Activated CD4-positive, alpha-beta T cell treated with anti-CD3 and anti-CD28 coated beads for 24 hours (primary cell): ENCODE measurements at places on chromosomes 1 and 21.

GRCh38 chr1:201217851-201218250 is 27.2 kb downstream of the IGFN1 start:
- DNase-seq, result no peak

GRCh38 chr1:33408093-33408436 is 22.8 kb downstream of the PHC2 start:
- DNase-seq, result no peak

DNA sequence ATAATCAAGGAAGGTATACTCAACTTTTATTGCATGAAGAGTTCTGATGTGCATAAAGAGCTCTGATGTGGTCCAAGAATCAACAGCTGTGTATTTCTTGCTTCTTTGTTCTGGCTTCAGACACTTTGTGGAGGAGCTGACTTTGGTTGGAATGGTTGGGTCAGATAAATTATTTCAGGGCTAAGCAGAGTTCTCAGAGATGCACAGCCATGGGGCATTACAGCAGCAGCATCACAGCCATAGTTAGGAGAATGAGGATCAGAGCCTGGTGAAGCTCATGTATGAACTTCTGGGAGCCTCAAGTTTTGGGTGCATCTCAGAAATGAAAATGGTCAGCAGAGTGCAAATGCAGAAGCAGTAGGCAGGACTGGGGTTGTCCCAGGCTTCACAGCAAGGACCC is 267.4 kb upstream of the RUNX1 start:
- no peak for DNase-seq

GRCh38 chr1:23613191-23614031 is 54.1 kb upstream of the ID3 start:
- DNase-seq, result no peak

DNA sequence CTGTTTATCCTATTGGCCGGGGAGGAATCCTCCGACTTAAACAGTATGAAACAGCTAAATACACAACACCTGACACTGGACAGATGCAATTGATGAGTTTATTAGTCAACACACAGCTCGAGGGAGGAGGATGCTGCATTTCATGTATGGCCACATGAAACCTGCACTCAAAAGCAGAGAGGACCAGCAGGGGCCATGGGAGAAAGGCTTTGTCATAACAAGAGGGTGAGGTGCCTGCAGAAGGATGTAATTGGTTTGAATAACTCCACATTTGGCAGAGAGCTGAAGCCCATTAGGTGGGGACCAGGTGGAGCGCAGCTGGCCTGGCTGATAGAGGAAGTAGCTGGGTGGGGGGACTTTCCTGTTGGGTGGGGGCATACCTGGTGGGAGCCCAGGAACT is 599.1 kb downstream of the PTPRU start:
- DNase-seq, result no peak

GRCh38 chr1:12153181-12153785 is 13.5 kb upstream of the TNFRSF1B start:
- DNase-seq, result no peak

DNA sequence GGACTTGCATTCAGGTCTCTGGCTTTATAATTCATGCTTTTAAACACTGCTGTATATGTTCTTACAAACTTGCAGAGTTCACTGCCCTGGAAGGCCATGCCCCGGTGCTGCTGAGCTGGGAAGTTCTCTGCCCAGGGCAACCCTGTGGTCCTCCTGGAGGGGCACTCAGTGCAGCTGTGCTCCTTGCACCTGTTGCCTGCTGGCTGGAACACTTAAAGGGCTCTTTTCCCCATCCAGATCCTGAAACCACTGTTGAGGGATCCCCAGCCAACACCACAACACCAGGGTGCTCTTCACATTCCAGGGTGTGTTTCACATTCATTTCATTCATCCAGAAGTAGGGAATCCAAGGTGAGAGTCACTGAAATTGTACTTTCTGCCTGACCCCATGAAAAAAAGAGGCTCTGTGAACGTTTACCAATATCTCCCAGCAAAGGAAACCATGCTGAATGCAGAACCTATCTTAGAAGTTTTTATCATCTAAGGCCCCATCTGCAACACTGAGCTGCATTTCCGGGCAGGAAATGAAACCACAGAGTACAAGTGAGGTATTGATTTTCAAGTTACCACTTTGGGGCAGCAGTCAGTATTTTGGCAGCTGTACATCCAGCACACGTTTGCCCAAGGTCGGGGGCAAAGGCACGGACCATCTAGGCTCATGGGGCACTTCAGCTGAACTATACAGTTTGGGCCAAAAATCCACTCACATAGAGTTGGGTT is 16.4 kb upstream of the KIAA0040 start:
- no peak for DNase-seq

DNA sequence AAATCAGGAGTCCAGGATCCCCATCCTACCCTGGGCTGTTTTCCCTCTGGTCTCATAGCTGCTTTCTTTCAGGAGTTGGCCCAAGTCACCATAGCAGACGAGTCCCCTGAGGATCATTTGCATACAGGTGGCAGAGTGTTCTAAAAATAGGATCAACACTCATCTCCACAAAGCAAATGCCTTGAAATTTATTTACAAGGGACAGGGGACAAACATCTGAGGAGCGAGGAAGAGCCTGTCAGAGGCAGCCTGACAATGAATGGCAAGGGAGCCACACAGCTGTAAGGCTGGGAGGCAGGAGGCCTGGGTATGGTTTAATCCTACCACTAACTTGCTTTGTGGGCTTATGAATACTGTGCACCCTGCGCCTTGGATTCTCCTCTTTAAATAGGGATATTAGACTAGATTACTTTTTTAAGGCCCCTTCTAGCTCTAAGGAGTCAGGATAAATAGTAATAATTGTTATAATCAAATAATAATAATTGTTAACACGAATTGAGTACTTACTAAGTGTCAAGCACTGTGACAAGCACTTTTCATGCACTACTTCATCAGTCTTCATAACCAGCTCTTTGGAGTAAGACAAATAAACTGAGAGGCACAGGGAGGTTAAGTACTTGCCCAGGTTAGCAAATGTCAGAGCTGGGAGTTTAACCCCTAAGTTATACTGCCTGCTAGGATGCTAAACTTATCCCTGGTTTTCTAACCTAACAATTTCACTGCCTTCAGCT is 34.5 kb downstream of the RAB3B start:
- DNase-seq, result no peak

- no peak for DNase-seq
These were observed 49.5 kb downstream of the TRIM11 start for GRCh38 chr1:228356897-228357680.

DNA sequence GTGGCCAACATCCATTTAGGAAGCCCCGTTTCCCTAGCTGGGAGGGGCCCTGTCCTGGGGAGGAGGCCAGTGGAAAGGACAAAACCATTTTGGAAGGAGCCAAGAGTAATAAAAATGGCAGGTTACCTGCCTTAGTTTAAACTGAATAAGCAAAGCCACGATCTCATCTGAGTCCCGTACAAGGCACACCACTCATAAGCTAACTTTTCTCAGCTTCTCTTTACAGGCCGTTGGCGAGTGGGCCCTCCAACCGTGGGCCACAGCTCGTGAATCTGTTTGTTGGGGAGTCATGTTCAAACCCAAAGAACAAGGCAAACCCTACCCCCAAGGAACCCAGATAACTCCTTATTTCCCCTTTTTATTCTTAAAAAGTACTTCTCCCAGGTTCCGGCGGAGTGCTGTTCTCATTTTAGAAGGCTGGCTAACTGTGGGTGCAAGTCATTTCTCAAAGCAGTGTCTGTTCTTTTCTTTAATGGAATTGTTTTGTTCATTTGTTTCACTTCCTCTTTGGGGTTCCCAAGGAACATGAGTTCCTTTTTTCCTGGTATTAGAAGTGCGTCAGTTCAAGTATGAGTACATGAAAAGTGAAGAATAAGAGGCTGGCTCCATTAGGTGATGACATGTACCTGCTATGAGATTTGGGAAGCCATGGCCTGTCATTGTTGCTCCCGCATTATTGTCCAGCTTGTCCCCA is 89.0 kb downstream of the PSMG1 start:
- no peak for DNase-seq

DNA sequence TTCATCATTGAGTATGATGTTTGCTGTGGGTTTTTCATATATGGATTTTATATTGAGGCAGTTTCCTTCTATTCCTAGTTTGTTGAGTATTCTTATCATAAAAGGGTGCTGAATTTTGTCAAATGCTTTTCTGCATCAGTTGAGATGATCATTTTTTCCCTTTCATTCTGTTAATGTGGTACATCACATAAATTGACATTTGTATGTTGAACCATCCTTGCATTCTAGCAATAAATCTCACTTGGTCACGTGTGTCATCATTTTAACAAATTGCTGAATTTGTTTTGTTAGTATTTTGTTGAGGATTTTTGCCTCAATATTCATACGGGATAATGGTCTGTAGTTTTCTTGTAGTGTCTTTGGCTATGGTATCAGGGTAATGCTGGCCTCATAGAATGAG is 19.9 kb downstream of the TTC34 start:
- DNase-seq, result no peak

DNA sequence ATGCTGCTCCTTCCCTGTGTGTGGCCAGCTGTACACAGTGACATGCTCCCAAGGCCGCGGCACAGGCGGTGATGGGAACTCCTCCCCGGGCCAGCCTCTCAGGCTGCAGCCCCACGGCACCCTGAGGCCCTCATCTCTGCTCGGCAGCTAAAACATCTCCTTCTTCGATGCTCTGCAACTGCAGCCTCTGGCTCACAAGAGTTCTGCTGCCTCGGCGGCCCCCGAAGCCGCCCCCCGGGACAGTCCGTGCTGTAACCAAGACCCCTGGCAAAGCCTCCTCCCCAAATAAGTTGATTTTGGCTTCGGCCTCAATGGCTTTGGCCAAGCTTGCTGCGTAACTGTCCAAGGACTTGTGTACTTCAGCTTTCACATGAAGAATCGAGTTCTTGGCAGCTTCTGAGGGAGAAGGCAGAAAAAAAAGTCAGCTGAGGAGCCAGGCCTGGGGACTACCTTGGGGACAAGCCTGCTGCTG is 51.3 kb downstream of the GPR161 start:
- no peak for DNase-seq

DNA sequence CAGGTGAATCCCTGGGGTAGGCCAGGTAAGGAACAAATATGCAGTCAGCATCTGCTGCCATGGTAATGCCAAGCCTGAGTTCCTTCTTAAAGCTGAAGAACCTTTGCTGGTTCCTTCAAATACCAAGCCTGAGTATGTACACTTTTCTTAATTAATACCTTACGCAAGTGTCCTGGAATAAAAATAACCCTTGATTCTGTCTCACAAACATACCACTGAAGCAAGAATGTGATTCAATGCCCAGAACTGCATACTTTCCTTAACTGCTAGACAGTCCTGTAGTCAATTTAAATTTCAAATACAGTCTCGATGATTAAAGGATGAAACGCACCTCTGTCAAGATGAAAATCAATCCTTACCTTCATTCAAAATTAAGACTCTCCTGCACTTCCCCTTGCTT is 634.0 kb upstream of the CHRM3 start:
- DNase-seq, result no peak

DNA sequence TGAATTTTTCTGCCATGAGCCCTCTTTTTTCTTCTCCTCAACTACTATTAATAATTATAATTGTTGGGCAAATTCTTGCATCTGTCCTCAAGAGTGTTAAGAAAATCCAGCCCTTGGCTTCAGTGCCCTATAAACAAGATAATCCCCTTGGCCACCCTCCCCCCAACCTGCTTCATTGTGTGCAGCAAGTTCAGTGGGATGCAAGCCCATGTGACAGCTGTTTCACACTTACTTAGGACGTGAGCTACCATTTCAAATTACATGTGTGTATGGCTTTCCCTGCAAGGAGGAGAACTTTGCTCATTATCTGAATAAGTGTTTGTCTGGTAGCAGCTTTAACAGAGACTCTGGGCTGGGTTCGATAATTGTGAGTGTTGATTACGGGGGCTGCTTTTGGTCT is 276.2 kb downstream of the CACNA1E start:
- no peak for DNase-seq

DNA sequence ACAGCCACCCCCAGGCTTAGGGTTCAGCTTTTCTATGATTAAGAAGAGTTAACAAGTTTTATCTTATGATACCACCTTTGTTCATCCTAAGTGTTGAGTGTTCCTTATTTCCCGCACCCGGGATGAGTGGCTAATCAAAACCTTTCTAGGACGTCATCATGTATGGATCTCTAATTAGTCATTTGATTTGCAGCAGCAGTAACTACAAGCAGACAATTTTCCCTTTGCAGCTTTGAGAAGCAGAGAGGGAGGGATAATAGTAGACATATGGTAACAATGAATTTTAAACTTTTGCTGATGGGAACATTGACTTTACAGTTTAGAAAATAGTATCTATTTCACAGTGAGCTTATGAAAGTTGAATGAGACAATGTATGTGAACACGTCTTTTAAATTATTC is 30.8 kb upstream of the SLC35F3 start:
- no peak for DNase-seq

GRCh38 chr1:26593385-26593784 is 63.8 kb downstream of the RPS6KA1 start:
- no peak for DNase-seq

- no peak for DNase-seq
These were observed 167.3 kb upstream of the C8B start for GRCh38 chr1:57132993-57133622.

GRCh38 chr1:111672331-111672730 is 52.7 kb downstream of the RAP1A start:
- DNase-seq, result no peak

DNA sequence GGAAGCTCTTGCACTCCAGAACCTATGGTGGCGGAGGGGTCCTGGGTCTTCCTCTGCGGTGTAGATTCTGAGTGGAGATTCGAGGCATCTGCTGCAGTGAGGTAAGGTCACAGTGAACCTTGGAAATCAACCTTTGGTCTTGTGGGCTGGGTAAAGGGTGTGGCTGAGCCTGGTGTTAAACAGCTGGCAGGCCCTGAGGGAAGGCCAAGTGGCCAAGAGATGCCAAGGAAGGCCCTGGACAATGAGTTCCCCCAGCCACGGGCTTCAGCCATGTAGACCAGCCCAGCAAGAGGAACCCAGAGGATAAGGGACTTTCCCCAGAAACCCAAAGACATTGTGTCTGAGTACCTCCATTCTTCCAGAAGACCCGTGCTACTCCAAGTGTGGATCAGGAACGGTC is 137.2 kb upstream of the ETS2 start:
- no peak for DNase-seq

- no peak for DNase-seq
These were observed 59.5 kb downstream of the RIPK4 start for GRCh38 chr21:41707231-41707959.

DNA sequence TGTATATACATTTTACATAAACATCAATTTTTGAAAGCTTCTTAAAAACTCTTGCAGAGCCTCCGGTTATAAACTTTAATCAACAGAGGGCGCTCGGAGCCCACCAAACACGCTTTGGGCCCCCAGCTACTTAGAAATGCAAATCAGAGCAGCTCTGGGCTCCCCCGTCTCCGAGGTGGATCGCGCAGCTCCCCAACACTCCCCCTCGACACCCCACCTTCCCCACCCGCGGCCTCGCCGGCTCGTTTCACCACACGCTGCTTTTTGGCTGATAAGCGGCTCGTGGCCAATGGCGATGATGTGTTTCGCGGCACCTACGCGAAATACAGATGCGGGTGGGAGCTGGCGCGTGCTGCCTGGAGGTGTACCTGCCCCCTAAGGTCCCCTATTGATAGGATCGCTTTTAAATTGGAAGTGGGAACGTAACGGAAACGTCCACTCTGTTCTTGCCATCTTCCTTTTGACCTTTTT is 1.7 kb upstream of the KIF26B start:
- peak; percentile 49 for DNase-seq

- no peak for DNase-seq
These were observed 38.0 kb downstream of the WDR4 start for GRCh38 chr21:42841156-42841915.
